ENCODE measurements at places on chromosomes 13 and 19.

DNA sequence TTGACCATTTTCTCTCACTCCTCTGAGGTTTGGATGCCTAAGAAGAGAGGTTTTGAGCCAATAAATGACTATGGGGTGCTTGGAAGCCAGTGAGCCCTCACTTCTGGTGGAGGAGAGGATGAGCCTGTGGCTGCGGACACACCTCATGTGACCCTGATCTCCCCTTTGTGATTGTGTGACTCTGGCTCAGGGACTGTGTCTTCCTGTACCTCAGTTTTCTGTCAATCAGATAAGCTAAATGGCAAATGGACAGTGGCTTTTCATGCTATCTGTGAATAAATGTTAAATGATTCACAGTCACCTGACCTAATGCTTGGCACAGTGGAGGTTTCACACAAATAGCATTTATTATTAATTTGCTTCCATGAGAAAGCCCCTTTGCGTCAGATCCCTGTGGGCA lies 2.7 kb downstream of the PSG8 start:
- DNase-seq = no peak

- DNase-seq = no peak
Measured at GRCh38 chr19:16649734-16650133, 10.2 kb downstream of the SMIM7 start.

- DNase-seq = no peak
Measured at GRCh38 chr13:21595546-21595822, 8.5 kb downstream of the MICU2 start.

DNA sequence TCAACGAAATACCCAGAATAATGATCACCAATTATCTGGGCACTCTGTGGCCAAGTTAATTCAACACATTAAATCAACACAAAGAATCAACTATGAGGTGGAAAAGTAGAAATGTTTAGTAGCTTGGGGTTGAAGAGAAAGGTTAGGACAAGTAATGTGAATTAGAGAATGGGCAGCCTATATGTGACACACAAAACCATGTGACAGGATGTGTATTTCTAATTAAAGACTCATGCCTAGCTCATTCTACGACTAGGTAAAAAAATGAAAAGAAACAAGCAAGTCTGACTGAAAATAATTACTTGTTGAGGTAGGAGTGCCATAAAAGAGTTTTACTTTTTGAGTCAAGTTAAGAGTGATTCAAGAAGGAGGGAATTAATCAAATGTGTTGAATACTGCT lies 2646.0 kb upstream of the PCDH20 start:
- DNase-seq = no peak

Data from BE2C (cell line).